Stimulated activated CD4-positive, alpha-beta T cell treated with anti-CD3 and anti-CD28 coated beads, Interleukin-12 subunit alpha, Interleukin-12 subunit beta, amount 100 ng/mL, for 24 hours (primary cell): ENCODE measurements at places on chromosomes 16 and 17.

- no peak for DNase-seq
Measured at GRCh38 chr16:354971-355461, 2.5 kb upstream of the AXIN1 start.

GRCh38 chr17:33258296-33258695, 34.8 kb downstream of the ASIC2 start:
- no peak for DNase-seq

DNA sequence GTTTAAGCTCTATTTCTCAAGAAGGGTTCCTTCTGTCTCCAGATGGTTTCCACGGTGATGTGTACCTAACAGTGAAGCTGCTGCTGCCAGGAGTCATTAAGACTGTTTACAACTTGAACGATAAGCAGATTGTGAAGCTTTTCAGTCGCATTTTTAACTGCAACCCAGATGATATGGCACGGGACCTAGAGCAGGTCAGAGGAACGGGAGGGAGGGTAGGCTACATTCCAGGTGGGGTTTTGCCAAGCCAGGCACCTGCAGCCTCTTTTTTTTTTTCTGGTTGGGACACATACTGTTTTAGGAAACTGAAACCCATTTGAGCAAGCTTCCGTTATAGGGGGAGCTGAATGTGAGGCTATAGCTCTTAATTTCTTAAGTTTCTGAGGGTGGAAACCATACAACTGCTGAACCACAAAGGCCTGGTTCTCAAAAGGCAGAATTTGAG, 10.6 kb downstream of the LIG3 start:
- no peak for DNase-seq

GRCh38 chr16:18809165-18809564, 7.8 kb upstream of the ARL6IP1 start:
- DNase-seq, result no peak

DNA sequence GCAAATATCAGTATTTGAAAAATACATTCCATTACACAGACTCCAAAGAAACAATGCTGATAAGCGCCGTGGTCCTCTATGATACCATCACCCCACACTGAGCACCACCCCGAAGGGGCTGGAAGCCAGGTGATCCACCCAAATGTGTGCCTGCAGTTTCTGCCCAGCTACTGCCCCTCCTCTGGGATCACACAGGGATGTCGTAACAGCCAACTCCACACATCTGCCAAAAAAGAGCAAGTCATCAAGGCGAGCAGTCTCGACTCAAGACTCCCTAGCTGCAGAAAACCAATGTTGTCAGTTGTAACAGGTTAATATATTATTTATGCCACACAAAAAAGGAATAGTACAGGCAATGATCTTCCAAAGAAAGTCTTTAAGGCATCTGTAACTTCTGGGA, 21.0 kb downstream of the CYB5D2 start:
- no peak for DNase-seq

GRCh38 chr17:82985428-82985805, 94.0 kb upstream of the METRNL start:
- DNase-seq, result no peak

DNA sequence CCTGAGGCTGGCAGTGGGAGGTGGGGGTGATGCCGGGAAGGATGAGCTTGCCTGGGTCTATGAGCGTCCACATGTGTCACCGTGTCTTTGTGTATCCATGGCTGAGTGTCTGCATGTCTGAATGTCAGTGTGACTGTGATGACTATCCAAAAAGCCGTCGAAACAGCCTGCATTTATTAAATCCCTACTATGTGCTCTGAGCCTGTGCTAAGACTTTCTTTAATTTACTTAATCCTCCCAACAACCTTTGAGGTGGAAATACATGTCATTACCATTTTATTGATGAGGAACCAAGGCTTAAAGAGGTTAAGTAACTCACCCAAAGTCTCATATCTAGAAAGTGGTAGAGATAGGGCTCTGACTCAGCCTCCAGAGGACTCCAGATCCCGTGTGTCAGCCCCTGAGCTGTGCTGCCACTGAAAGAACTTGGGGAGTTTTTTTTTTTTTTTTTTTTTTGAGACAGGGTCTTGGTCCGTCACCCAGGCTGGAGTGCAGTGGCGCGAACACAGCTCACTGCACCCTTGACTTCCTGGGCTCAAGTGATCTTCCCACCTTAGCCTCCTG, 20.0 kb downstream of the ARHGAP23 start:
- no peak for DNase-seq

DNA sequence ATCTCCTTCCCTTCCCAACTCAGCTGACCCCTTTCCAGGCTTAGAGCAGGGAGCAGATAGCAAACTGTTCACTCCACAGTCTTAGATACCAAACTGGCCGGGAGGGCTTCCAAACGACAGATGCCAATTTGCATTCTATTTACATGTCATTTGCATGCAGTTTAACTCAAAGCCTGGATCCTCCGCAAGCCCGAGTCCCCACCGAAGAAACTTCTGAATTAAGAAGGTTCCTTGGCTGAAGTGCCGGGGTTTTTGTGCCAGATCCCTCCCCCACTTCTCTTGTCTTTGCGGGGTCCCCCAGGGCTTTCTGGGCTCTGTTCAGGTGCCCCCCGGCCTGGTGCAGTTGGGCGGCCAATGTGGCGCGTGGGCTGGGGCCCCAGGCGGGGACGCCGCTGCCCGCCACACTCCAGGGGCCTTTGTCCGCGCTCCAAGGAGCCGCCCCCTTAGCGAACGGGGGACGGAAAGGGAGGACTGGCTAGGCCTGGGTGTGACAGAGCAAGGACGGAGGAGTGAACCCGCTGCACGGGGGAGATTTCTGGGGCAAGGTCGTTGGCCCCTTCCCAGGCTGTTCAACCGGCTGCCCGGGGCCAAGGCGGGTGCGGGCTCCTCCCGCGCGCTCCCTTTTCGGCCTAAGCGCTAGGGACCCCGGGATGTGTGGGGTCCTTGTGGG, 1.2 kb downstream of the GPRC5B start:
- DNase-seq, result no peak

DNA sequence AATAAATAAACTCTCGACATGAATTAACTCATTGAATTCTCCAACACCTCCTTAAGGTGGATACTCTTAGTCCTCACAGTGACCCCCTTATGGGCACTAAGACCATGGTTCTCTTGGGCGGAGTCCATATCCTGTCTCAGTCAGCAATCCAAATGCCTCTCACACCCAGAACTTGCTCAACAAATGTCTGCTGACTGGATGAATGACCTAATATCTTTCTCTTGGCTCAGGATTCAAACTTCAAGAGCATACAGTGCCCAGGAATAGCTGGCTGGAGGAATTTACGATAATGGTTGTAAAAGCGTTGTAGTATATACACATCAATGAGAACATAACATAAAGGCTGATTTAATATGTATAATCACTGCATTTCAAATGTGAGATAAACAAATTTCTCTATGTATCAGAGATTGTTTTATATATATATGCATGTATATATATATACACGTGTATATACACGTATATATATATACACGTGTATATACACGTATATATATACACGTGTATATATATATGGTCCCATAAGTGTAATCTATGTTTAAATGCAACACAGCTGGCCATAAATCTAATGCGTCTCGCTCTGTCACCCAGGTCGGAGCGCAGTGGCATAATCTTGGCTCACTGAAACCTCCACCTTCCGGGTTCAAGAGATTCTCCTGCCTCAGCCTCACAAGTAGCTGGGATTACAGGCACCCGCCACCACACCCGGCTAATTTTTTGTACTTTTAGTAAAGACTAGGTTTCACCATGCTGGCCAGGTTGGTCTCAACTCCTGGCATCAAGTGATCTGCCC, 6.5 kb upstream of the UBB start:
- no peak for DNase-seq

- DNase-seq, result no peak
Measured at GRCh38 chr17:7897773-7898172, 9.2 kb downstream of the CHD3 start.

GRCh38 chr17:49783071-49783715, 5.3 kb upstream of the KAT7 start:
- DNase-seq, result no peak

GRCh38 chr17:36942019-36942599, 4.8 kb downstream of the LHX1 start:
- no peak for DNase-seq
